SJSA1 (cell line): ENCODE measurements at places on chromosomes 1 and 21. TPM values are rescaled to one million over a fixed set of nuclear protein-coding genes. Genes with fewer than 3 reads are reported as not detected.

GRCh38 chr1:216824511-216824910 lies 101.3 kb upstream of the ESRRG start:
- DNase-seq: no peak

DNA sequence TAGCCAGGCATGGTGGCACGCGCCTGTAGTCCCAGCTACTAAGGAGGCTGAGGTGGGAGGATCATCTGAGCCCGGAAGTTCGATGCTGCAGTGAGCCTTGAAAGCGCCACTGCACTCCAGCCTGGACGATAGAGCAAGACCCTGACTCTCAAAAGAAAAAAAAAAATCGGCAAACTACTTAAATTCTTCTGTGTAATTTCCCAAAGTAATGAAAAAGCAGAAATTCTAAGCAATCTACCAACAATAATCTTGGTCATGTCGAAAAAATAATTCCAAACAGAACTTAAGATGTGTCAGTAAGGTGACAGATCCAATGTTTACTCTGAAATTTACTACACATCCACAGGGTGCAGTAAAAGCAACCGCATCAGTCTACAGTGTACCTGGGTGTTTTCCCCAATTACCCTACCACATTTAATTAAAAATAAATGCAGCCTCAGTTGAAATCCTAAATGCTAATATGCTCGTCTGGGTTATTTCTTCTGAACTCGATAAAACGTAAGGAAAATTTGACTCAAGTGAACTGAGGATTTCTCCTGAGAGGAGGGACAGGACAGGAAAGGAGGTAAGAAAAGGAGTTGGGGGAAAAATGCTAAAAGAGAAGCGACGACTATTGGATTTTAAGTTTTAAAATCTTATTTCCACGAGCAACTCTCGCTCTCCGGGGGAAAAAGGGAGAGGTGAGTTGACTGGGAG lies 801 bp downstream of the EPRS1 start:
- DNase-seq: no peak

The KCNE2 gene
- total RNA-seq: not detected in 2 replicates

DNA sequence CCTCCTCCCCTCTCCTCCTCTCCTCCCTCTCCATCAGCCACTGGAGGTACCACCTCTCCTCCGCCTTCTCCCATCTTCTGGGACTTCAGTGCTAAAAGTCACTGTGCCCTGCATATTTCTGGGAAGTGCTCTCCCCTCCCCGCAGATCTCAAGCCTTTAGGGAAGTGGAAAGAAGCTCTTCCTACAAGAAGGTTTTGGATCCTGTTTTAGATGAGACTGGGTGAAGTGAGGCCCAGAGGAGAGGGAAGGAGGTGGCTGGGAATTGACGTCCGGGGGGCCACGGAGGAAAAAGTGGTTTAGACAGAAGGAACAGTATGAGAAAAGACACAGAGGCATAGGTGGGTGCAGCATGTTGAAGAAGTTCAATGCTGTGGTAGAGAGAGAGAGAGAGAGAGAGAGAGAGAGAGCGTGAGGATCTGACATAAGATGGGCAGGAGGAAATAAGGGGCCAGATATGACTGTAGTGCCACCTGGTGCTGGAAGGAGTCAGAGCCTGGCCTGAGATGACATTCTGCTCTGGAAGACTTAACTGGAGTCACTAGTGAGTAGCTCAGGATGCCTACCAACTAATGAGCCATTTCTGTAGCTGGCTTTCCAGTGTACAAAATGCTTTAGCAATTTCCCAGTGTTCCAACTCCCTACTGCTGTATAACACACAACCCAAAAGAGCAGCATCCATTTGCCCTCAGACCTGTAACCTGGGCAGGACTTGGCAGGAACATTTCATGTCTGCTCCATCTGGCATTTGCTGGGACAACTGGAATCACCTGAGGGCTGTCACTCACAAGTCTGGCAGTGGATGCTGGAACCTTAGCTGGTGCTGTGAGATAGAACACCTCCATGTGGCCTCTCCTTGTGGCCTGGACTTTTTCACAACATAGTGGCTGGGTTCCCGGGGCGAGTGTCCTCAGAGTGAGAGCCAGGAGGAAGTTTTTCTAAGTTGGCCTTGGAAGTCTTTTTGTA lies 16.6 kb upstream of the ZSCAN20 start:
- DNase-seq: peak; percentile 70

- DNase-seq: no peak
Observed at GRCh38 chr1:154931940-154932487, 4.5 kb downstream of the PMVK start.

The SLC45A1 gene
- 0.44 and 2.5 TPM in 2 replicates for total RNA-seq

DNA sequence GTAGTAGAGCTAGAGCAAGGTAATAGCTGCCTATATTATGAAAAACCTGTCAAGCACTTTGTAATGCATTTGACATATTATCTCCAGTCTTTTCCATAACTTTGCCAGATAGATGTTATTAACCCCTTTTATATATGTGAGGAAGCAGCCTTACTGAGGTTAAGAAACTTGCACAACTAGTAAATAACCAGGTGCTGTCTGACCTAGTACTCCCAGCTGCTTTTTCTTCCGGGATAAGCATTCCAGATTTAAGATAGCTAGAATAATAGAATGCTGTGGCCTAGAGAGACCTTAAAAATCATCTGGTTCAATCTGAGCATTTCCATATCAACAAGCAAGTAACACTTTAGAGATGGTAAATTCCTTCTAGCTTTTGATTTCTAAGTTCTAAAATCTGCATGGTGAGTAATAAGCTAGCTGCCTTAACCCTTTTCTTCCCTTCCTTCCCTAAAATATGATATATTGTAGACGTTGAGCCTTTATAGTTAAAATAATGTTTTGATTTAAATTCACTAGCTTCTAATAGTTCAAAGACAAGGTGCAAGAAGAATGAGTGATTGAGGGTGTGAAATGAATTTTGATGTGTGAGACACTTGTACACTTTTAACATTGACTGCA lies 1.8 kb downstream of the SH3GLB1 start:
- peak; percentile 4 for DNase-seq

The TACSTD2 gene
- not detected in 2 replicates for total RNA-seq

GRCh38 chr1:71548398-71548890 lies 467.6 kb upstream of the ZRANB2 start:
- no peak for DNase-seq
